Karpas-422 (cell line): ENCODE measurements at places on chromosomes 13 and 19. TPM values are rescaled to one million over a fixed set of nuclear protein-coding genes. Genes with fewer than 3 reads are reported as not detected.

GRCh38 chr13:29684441-29684840 lies 89.0 kb upstream of the SLC7A1 start:
- DNase-seq = no peak

DNA sequence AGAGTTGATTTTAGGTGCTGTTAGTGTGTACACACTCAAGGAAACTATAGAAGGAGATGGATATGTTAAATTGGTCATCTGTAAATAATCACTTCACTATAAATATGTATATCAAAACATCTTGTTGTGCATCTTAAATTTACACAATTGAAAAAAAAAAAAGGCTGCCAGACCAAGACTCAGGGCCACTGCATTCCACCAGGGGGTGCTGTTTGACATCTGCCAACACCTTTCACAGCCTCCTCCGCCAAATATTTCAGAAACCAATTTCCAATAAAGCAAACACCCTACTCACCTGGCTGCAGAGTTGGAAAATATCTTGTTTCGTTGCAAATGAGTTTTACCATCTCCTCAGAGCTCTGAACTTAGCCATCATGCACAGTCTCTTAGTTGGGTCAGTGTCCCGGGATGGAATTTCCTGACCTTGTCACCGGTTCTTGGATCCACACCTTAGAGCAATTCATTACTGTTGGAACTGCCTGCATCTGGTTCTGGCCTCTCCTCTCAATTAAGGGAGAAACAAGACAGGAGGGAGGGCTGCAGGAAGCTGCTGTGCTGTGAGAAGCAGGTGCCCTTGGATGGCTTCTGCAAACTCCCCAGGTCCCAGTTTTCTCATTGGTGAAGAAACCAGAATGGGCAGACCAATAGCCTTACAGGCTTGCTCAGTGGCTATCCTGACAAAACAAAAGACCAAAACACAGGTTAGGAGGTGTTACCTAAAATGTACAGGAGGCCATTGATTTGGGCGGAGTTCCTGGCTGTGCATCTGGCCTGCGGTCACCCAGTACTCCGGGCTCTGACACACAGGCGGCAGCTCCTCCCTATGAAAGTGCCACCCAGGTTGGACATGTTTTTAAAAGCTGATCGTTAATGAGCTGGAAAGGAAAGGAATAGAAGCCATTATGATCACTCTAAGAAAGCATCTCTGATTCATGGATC lies 746.6 kb downstream of the UQCRFS1 start:
- DNase-seq = peak; percentile 80

DNA sequence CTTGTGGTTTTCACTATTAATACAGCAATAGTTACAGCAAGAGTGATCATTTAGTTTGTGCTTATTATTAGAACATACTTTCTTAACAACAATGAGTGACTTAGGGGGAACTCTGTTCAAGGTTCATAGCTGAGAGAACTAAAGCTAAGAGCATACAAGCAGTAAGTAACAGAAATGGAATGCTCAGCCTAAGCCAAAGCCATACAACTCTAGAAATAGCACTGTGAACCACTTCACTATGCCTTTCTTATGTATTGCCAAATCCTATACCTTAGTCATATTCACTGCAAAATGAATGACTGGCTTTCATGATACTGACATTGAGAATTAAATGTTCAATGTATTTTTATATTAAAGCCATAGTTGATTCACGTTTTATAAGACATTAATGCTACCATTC lies 599.7 kb upstream of the SLITRK1 start:
- DNase-seq = no peak

DNA sequence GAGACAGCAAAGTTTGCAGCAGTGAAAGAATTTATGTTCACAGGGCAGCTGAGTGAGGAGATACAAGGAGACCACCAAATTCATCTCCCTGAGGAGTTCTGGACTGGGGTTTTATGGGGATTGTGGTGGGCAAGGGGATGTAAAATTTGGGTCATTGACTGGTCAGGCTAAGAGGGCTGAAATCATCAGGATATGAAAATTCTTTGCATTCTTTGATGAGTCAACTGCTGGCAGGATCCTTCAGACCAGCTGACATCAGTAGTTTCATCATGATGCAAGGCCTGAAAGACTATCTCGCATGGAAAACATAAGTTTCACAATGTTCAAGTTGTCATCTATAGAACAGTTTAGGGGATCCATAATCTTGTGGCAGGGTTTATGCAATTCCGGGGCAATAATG lies 869.5 kb upstream of the PCDH9 start:
- no peak for DNase-seq

DNA sequence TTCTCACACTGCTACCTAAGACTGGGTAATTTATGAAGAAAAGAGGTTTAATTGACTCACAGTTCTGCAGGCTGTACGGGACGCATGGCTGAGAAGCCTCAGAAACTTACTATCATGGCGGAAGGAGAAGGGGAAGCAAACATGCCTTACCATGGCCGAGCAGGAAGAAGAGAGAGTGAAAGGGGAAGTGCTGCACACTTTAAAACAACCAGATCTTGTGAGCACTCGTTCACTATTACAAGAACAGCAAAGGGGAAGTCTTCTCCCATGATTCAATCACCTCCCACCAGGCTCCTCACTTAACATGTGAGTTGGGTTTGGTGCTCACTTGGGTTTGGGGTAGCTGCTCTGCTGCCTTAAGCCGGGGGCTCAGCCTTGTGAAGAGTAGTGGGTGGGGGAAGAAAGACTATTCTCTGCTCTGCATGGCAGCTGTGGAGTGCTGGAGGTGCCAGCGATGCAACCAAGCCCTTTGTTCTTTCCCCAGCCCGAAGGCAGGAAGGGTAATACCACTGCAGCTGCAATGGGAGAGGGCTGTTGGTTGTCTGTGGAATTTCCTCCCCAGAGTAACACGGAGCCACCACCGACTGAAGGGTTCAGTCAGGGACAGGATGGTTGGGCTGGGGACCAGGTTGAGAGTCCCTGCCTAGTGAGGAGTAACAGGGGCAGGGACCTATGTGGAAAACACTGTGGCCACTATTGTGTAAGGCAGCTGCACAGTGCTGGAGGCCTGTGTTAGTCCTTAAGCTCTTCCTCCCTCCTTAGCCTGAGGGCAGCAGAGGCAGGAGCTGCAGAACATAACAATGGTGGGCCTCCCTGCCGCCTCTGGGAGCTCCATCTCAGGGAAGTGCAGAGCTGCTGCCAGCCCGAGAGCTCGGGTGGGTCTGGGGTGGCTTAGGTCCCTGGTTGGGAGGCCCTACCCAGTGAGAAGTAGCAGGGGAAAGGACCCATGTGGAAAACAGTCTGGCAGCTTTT lies 1262.5 kb downstream of the EFNB2 start:
- DNase-seq = peak; percentile 45

- no peak for DNase-seq
These were observed 40.9 kb downstream of the ZNF846 start for GRCh38 chr19:9727644-9728043.

GRCh38 chr19:45646345-45646698 lies 7.1 kb upstream of the EML2 start:
- DNase-seq = no peak

DNA sequence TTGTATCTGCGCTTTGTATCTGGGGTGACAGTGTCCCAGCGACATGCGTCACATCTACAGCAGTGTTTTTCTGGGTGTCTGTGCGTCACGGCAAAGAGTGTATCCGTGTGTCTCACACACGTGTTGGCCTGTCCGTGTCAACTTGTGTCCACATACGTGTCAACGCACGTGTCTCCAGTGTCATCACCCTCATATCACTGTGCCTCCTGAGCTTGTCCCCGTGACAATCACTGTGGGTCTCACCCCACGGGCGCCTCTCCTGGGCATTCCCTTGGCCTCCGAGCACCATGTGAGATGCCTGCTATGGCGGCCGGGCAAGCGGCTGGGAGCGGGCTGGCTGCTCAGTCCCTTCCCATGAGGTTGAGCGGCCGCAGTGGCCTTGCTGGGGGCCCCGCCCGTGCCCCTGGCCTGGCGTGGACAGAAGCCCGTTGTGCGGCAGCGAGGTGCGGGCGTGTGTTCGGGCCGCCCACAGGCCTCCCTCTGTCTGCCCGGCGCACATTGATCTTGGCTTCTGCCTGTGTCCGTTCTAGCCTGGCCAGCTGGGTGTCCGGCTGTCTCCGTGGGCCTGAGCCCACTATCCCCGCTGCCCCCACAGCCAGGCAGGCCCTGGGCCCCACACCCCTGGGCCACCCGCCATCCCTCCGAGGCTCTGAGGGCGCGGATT lies 6.4 kb downstream of the NFIX start:
- no peak for DNase-seq

DNA sequence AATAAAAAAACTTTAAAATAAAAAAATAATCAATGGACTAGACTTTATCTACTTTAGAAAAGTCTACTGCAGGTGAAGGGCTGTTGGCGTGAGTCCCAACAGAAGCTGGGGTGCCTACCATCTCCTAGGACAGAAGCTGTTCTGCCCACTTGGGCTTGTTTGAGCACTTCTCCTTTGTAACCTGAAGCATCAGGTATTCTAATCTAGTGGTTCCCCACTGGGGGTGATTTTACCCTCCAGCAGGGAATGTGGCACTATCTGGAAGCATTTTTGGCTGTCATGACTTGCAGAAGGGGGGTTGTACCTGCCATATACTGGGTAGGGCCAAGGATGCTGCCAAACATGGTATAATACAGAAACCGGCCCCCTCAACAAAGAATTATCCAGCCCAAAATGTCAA lies 16.2 kb upstream of the DOCK9 start:
- DNase-seq = no peak

GRCh38 chr19:7920519-7921301 lies 572 bp downstream of the SNAPC2 start:
- peak; percentile 99 for DNase-seq

GRCh38 chr13:35378939-35379338 lies 97.5 kb downstream of the MAB21L1 start:
- no peak for DNase-seq

DNA sequence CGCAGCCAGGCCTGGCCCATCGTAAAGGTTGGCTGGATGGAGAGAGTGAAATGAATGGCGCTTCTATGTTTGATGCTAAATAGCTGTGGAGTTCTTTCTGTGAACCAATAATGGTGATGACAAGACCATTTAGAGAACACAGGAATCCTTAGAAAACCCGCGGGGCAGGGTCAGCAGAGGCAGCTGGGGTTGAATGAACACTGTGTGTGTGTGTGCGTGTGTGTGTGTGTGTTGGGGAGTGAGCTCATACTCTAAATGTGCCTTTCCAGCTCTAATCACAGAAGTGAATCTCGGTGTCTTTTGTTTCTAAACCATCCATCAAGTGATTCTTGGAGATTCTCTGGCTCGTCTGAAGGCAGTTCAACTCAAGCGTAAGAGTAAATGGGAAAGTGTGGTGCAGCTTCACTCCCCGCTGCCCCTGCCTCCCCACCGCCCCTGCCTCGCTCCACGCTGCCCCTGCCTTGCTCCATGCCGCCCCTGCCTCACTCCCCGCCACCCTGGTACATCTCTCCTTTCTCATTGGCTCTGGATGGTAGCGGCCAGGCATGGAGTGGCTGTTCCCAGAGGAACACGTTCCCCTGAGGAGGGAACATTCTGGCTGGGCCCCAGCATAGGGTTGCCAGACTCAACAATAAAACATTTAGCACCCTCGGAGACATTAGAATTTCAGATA lies 21.2 kb downstream of the TMPRSS9 start:
- no peak for DNase-seq

DNA sequence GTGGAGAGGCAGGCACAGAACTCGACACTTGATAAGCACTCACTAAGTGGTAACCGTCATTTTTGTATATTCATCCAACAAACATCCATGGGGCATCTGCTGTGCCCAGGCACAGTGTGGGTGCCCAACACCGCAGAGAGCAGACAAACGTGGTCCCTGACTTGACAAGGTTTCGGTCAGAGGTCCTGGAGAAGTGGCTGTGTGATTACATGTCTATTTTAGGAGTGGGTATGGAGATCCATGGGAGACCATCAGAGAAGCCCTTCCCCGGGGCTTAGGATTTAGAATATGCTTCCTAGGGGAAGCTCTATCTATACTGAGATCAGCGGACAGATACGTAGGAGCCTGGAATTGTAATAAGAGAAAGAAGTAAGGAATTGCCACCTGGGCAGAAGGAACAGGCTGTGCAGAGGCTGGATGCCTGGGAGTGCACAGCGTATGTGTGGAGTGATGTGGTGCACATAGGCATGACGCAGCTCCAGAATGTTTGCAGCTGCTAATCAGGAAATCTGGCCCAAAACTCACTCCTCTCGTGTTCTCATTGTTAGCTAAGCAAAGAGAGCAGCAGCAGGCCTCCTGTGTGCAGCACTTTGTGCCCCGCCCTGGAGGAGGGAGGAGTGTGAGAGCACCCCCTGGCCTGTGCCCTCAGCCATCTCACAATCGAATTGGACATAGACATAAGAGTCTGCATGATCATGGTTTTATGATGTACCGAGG lies 23.0 kb upstream of the IRS2 start:
- no peak for DNase-seq

- no peak for DNase-seq
These were observed 9.1 kb downstream of the FOXO1 start for GRCh38 chr13:40657307-40657706.

- DNase-seq = peak; percentile 98
These were observed at the start of gene CCDC124 for GRCh38 chr19:17932485-17933338. Gene CCDC124, plus strand, starts transcription at chr19:17933015. Its CDS starts 3,406 bp downstream, at chr19:17936421.

GRCh38 chr19:35545001-35545854 lies at the start of gene TMEM147:
Gene TMEM147, plus strand, starts transcription at chr19:35545626. Its CDS starts 114 bp downstream, at chr19:35545740.
- peak; percentile 96 for DNase-seq

- DNase-seq = peak; percentile 32
These were observed 3.8 kb upstream of the ZNF414 start for GRCh38 chr19:8517551-8518442.

DNA sequence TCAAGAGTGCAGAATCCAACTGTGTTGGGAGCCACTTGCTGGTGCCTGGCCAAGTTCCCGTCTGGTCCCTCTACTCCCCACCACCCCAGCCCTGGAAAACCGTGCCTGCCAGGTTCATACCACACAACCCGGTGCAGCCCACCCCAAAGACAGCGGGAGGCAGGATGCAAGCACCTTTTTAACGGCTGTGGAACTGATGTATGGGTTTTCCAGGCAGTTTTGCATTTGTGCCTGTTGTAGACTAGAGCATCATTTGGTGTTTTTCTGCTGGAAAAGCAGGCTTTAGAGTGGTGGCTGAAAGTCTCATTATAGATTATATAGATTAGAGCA lies 13.5 kb downstream of the TFDP1 start:
- no peak for DNase-seq

- DNase-seq = no peak
These were observed 3.5 kb downstream of the FZR1 start for GRCh38 chr19:3509566-3509989.

DNA sequence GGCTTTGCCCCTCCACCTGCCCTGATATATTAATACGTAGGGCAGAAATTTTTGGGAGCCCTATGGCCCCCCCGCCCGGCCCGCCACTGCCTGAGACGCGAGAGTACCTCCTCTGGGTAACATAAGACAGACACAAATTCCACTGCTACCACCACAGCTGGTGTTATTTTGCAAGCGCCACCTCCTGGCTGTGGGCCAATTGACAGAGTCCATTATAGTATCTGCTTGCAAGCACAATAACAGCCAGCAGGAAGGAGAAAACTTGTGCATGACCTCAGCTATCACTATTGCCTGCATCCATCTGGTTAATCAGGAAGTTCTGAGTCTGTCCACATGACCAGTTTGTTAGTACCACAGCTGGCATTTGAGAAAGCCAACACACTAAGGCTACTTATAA lies 25.3 kb upstream of the OR10H2 start:
- peak; percentile 86 for DNase-seq

The OR7G1 gene
- not detected in 2 replicates for total RNA-seq

The TUBA3C gene
- not detected in 2 replicates for total RNA-seq

The LHFPL6 gene
- not detected in 2 replicates for total RNA-seq

The GPR183 gene
- total RNA-seq = 0.11 TPM in 1 of 2 replicates, not detected in the other

The GIPC3 gene
- total RNA-seq = not detected in 2 replicates

The MISP gene
- total RNA-seq = not detected in 2 replicates

The CBLC gene
- total RNA-seq = not detected in 2 replicates

The TMPRSS9 gene
- total RNA-seq = not detected in 2 replicates

The TUBB4A gene
- 0.45 and 0.83 TPM in 2 replicates for total RNA-seq
